ENCODE measurements at places on chromosomes 5 and 9.

DNA sequence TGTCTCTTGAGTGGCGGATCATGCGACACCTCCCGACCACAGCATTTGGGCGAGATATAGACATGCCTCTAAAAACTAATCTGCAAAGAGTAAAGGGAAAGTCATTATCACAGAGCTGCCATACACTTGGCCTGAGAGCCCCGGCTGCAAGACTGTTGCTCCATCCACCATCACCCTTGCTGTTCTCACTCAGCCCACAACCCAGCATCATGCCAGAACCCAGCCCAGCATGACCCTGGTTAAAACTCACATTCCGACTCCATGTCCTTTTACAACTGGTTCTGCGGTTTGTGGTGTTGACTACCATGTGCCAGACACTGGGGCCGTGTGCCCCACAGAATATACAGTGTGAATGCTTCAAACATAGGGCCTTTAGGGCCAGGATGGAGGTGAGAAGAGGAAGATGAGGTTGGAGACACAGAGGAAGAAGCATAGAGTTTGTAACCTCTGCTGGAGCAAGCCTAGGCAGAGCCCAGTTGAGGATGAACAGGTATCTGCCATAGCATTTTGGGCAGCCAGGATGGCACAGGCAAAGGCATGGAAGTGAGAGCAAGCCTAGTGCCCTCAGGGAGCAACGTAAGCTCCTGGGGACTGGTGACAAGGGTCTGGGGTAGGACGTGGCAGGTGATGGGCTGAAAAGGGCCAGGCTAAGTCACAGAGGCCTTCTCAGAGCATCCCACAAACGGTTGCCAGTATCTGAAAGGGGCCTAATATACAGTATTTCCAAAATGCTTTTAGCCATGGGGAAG lies 37.5 kb upstream of the SMU1 start:
- H3K4me3 ChIP-seq, result no peak overlapping the region
- H3K27me3 ChIP-seq, result no peaks in the 10 kb centered on the region
- H3K36me3 ChIP-seq, result peaks cover 63% of the 10 kb centered on the region
- H3K4me1 ChIP-seq, result peaks cover 24% of the 10 kb centered on the region
- no peak overlapping the region for H3K27ac ChIP-seq

DNA sequence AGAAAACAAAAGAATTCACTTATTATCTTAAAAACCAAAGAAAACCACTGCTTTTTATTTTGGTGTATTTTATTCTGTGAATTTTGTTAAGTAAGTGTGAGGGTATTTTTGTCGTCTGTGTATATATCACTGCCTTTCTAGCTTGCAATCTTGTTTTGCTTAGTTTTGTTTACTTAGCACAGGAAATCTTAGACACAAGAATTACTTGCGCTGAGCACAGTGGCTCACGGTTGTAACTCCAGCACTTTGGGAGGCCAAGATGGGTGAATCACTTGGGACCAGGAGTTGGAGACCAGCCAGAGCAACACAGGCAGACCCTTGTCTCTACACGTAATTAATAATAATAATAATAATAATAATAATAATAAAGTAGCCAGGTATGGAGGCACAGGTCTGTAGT lies 230.3 kb downstream of the PAPPA start:
- H3K4me1 ChIP-seq, result no peaks in the 10 kb centered on the region
- no peaks in the 10 kb centered on the region for H3K27me3 ChIP-seq
- H3K27ac ChIP-seq, result no peak overlapping the region
- DNase-seq, result no peak
- H3K36me3 ChIP-seq, result no peaks in the 10 kb centered on the region

- H3K27me3 ChIP-seq, result no peaks in the 10 kb centered on the region
- no peaks in the 10 kb centered on the region for H3K4me1 ChIP-seq
- H3K27ac ChIP-seq, result no peak overlapping the region
- no peak overlapping the region for H3K4me3 ChIP-seq
- no peak for DNase-seq
- H3K36me3 ChIP-seq, result no peaks in the 10 kb centered on the region
These were observed 205.3 kb upstream of the WWC1 start for GRCh38 chr5:168086104-168086610.

GRCh38 chr5:113692891-113693457 lies 179.5 kb downstream of the YTHDC2 start:
- H3K27me3 ChIP-seq, result peaks cover 2% of the 10 kb centered on the region
- no peaks in the 10 kb centered on the region for H3K4me1 ChIP-seq
- no peaks in the 10 kb centered on the region for H3K36me3 ChIP-seq

Measured in T-cell (primary cell).